ENCODE measurements at places on chromosomes 11 and 22. TPM values are rescaled to one million over a fixed set of nuclear protein-coding genes. Genes with fewer than 3 reads are reported as not detected.

GRCh38 chr11:64164392-64165312, 1.3 kb downstream of the MACROD1 start:
- DNase-seq: no peak

DNA sequence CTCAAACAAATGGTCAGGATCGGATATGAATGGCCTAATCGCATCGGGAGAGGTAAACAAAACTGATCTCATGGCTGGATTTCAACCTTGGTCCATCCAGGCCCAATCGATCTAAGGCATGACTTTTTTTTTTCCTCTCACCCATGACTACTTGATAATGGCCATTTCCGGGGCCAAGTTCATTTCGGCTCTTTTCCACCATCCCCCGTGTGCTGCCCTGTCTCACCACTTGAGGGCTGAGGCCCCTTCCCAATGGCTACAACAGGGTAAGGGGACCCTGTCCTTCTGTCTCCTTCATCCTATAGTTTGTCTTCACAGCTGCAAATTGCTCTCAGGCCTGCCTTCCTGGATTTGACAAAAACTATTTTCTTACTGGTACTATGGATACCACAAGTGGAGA, 26.7 kb downstream of the GRAP2 start:
- DNase-seq: no peak

GRCh38 chr11:30422447-30423278, 99.8 kb downstream of the ARL14EP start:
- DNase-seq: no peak

DNA sequence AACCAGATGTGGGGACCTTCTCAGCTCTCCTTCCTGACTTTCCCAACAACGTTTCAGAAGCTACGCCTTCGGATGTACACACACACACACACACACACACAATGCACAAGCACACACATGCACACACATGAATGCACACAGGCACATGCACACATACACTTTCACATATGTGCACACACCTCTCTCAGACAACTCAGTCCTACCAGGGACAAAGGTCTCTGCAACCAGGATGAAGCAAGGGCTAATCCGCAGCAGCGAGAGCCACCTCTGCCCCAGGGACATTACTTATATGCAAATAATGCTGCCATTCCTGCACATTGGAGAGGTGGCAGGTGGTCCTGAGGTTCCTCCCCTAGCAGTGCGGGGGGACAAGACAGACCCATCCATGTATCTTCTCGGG, 27.4 kb upstream of the LINC01488 start:
- no peak for DNase-seq

GRCh38 chr11:78266451-78266850, 77.7 kb downstream of the USP35 start:
- DNase-seq: no peak

DNA sequence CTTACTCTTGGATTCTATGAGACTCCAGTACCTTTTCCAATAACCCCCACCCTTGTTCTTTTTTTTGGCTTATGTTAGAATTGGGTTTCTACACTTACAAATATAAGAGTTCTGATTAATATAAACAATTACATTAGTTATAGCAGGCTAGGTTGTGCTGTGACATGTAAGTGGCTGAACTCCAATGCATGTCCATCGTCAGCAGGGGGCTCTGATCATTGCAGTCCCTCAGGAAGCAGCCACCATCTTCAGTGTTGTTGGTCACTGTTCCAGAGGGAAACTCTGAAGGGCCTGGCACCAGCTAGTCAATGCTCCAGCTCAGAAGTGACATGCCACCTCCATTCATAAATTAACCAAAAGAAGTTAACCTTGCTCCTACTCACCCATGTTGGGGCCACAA, 5.6 kb downstream of the LIPT2 start:
- DNase-seq: no peak

DNA sequence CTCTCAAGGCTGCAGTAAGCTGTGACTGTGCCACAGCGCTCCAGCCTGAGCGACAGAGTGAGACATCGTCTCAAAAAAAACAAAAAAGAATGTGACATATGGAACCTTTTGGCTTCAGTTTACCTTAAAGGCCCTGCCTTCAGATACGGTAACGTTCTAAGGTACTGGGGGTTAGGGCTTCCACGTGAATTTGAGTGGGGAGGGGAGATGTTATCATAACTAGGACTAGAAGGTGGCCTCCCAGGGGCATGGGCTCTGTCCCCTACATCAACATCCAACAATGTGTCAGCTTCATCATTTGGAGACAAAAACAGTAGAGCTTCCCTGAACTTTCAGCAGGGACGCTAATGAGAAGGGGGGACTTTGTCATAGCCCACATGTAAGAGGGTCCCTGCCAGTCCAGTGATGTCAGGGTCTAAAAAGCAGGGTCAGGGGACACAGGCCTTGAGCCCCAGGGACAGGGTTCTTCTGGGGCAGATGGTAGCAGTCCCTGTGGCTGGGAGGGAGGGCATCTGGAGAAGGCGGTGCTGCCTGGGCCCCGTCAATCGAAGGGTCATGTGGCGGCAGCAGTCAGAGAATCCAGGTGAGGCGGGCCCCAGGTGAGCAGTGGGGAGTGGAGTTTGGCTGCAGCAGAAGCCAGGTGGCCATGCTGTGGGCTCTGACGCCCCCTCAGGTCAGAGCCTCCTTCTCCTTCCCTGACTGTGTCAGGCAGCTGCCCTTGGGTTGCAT, 79.8 kb downstream of the BCR start:
- no peak for DNase-seq

GRCh38 chr22:28424427-28425080, 255.1 kb downstream of the TTC28 start:
- no peak for DNase-seq

DNA sequence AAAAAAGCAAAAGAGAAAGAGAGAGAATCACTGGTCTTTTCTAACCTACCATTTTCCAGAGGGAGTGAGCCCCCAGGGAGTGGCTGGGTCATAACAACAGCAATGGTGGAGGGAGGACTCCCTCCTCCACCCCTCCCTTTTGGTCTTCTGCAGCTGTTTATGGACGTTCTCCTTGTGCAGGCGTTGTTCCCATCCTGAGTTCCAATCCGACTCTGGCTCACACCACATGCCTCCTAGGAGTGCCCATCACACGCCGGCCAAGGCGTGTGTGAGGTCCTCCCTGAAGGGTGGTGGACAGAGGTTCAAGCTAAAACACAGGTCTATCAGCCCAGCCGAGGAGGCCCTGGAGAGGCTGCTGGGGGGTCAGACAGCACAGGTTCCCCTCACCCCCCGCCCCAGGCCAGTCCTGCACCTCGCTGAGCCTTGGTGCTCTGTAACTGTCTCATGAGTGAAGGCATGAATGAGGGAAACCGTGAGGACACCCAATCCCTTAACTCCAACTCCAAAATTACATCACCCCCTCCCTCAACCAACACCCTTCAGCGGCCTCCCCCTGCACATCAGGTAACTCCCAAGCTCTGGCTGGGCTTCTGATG, 29.4 kb downstream of the IFT27 start:
- DNase-seq: no peak

- peak; percentile 13 for DNase-seq
Observed at GRCh38 chr11:46737699-46738098, 18.7 kb downstream of the F2 start.

- no peak for DNase-seq
Observed at GRCh38 chr11:67576735-67577475, 6.7 kb upstream of the GSTP1 start.

DNA sequence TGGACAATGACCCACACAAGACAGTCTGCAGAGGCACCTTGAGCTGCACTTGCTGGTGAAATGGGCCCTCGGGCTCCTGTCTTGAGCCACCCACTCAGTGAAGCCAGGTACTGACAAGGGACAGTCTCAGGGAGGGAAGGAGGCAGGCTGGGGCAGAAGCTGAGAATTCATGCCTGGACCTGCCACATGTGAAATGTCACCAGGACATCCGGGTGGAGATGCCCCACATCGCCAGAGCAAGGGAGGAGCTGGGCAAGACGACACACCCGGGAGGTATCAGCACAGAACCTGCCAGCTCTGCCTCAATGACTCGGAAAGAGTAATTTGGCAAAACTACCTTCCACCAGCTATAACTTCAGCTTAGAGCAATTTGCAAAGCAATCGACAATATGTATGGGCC, 23.5 kb downstream of the CPT1A start:
- no peak for DNase-seq

- no peak for DNase-seq
Observed at GRCh38 chr22:22737590-22737989, 93.2 kb downstream of the GGTLC2 start.

GRCh38 chr11:57512646-57513451, 2.7 kb downstream of the SLC43A1 start:
- DNase-seq: no peak

- peak; percentile 22 for DNase-seq
Observed at GRCh38 chr22:48960980-48961660, 866.6 kb downstream of the BRD1 start.

GRCh38 chr11:35487532-35488078, 37.8 kb downstream of the PAMR1 start:
- DNase-seq: no peak

GRCh38 chr11:112096194-112096593, 9.5 kb downstream of the SDHD start:
- DNase-seq: no peak

GRCh38 chr11:8723711-8724110, 41.1 kb downstream of the RPL27A start:
- DNase-seq: no peak

DNA sequence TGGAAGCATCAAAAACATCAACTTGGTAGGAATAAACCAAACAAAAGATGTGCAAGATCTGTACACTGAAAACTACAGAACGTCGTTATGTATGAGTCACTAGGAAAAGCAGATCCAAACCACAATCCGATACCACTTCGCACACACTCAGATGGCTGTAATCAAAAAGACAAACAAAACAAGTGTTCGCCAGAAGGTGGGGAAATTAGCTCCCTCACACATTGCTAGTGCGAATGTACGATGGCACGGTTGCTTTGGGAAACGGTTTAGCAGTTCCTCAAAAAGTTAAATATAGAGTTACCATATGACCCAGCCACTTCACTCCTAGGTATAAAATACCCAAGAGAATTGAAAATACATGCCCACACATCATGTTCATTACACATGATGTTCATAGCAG, 14.8 kb upstream of the CARD10 start:
- DNase-seq: no peak

GRCh38 chr11:67577951-67578350, 5.7 kb upstream of the GSTP1 start:
- DNase-seq: no peak

DNA sequence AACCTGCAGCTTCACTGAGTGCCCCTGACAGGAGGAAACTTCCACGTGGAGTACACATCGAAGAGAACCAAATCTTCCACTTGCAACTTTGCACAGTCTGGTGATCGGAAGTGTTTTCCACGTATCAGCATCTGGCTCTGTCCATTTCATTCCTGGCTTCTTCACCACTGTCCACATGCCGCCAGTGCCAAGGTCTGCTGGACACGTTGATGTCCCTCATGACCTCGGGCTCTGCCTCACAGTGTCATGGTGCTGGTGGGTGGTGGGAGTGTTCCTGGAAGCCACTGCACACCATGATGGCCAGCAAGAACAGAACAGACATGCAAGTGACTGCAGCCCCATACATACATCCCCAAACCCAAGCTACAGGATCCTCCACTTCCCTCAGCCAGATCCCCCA, 48.4 kb downstream of the WNT11 start:
- DNase-seq: peak; percentile 44

DNA sequence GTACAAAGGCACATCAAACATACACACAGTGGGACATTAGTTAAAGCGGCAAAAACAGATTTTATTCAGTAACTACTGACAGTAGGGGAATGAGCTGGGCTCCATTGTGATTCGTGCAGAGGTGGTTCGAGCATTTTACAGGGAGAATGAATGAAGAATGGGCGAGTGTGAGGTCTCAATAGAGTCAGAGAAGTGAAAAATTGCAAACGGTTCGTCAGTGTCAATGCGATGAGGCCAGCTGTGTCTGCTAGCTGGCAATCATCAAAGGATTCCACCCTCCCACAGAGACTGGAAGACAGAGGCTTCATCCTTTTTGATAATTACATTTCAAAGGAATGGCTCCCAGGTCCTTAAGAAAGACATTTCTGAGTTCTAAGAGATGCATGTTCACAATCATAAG, 17.4 kb downstream of the OR4D9 start:
- DNase-seq: no peak

DNA sequence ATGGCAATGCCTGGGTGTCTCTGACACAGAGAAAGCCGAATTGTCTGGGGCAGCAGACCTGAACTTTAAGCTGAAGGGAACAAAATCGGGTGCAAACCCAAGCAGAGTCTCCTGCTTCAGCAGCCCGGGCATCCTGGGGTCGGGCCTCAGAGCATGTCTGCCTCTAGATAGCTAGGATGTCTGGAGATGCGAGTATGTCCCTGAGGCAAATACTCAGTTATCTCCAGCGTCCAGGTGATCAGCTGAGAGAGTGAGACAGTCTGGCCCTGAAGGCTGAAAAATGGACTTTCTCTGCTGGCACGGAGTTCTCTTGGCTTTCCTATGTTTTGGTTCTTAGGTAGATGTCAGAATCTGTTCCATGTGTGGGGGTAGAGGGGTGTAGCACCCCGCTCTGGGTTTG, 3.3 kb downstream of the ADAMTS8 start:
- no peak for DNase-seq

- no peak for DNase-seq
Observed at GRCh38 chr11:103624708-103625623, 411.5 kb upstream of the DDI1 start.

GRCh38 chr11:76717816-76718215, 47.3 kb upstream of the LRRC32 start:
- peak; percentile 46 for DNase-seq

GRCh38 chr22:31951194-31952093, 7.1 kb downstream of the YWHAH start:
- peak; percentile 53 for DNase-seq

- peak; percentile 75 for DNase-seq
Observed at GRCh38 chr11:90134478-90135003, at the start of gene NAALAD2. NAALAD2 (plus strand) TSS chr11:90134663; CDS start chr11:90134759, 96 bp downstream.

DNA sequence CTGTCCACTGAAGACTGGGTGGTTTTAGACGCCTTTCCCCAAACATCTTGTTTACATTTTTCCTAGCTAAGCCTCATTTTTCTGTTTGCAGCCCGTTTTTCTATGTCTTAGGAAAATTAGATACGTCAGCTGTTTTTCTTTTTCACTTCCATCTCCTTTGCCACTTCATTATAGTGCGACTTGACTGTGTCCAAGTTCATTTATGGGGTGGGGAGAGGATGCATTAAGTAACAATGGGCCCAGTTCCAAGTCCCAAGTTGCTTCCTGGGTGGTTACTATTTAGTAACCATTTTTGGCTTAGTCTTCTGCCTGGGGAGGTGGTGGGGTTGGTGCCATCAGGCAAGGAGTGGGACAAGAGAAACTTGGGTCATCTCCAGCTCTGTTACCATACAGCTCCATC, 83.0 kb downstream of the TRAF6 start:
- no peak for DNase-seq

Gene COA4
- 36.3 TPM for total RNA-seq

Gene ARFIP2
- total RNA-seq: 29.2 TPM

Gene OR52K2
- total RNA-seq: not detected

Gene TRMU
- total RNA-seq: 21.2 TPM

Gene KRTAP5-10
- not detected for total RNA-seq

Gene OR52N2
- not detected for total RNA-seq

Gene OLFML1
- total RNA-seq: 13.2 TPM

Gene FIBIN
- 24.5 TPM for total RNA-seq

Gene OTOG
- not detected for total RNA-seq

Gene SCGB1D4
- not detected for total RNA-seq

Gene TSPAN18
- total RNA-seq: 41.4 TPM

Gene FAM111B
- total RNA-seq: 0.48 TPM

Gene MS4A6E
- not detected for total RNA-seq

Gene TRABD
- 20.5 TPM for total RNA-seq
